ENCODE measurements at places on chromosomes 4 and X.

DNA sequence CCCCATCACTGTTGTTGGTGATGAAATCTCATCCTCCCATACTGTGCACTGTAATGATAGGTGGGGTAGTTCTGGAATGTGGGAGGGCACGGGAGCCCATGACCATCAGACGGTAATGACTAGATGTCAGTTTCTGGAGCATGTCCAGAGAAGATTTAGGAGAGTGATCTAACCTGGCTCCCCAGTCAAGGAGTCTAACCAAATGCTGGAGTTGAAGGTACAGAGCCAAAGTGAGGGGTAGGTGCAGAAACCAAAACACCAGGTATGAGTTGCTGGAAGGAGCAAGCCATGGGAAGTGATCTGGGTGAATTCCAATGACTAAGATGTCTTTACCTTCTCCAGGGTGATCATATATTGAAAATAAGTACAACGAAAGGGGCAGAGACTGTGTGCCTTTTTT, 296.9 kb downstream of the INPP4B start:
- DNase-seq = no peak

GRCh38 chrX:146351620-146352019, 458.0 kb upstream of the CXorf51B start:
- DNase-seq = no peak

- DNase-seq = peak; percentile 1
Observed at GRCh38 chr4:126991965-126992364, 640.8 kb upstream of the INTU start.

DNA sequence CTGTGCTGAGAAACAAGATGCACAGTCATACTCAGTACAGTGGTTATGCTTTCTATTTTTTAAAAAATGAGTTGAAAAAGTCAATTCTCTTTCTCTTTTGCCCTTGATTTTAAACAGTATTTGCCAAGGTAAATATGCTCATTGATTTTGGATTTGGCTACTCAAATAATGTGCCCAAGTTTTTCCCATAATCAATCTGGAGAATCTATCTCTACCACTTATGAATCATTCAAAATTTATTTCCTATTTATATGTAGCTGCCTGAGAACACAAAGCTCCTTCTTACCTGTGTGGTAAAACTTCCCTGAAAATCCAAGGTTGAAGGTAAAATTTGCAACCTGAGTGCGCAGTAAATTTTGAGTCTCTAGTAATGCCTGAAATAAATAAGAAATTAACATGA, 136.5 kb downstream of the NDST4 start:
- no peak for DNase-seq

DNA sequence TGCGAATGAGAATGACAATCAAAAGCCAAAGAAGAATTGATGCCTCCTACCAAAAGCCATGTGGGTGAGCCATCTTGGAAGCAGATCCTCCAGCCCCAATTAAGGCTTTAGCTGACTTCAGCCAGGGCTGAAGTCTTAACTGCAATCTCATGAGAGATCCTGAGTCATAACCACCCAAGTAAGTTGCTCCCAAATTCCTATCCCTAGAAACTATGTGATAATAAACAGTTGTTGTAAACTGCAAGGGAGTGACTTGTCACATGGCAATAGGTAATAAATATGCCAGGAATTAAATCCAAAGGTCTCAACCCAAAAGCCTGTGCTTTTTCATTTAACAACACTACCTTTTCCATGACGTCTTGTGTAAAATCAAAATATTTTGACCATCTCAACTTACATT, 154.2 kb upstream of the TBL1X start:
- DNase-seq = no peak

GRCh38 chr4:22637306-22637705, 55.4 kb upstream of the GBA3 start:
- DNase-seq = no peak

- DNase-seq = no peak
Observed at GRCh38 chr4:58734030-58734674, 1624.0 kb upstream of the IGFBP7 start.

DNA sequence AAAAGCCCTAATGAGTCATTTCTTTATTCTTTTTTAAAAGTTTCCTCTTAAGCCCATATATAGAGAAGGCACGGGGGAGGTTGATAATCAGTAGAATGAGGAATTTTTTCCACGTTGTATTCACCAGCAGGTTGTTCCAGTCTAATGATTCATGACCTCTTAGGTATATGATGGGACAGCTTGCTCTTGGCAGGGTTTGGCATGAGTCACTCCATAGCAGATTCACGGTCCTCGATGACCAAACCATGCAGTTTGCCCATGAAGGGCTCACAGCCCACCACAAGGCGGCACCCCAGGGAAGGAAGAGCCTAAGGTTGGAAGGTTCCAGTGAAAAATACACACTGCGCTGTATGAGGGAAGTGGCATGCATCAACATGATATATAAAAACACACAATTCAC, 623.8 kb upstream of the DIPK2B start:
- DNase-seq = peak; percentile 14

GRCh38 chrX:115373308-115373707, 83.8 kb downstream of the LUZP4 start:
- no peak for DNase-seq

DNA sequence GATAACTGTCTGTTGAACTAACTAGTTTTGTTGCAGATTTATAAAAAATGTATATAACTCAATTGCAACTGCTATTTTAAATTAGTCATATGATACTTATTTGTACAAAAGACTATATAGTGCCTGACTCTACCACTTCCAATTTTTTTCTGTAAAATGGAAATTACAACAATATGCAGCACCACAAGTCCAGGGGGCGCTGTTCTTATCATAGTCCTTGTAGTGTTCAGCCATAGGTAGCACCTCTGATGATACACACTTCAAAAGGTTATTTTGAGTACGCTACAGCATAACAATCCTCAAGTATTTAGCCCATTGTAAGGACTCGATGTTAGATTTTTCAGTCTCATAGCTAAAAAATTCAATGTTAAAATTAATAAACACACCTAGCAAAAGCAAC, 174.9 kb downstream of the CORIN start:
- DNase-seq = no peak

- DNase-seq = peak; percentile 68
Observed at GRCh38 chr4:24372881-24373280, 211.5 kb downstream of the DHX15 start.

- peak; percentile 71 for DNase-seq
Observed at GRCh38 chr4:7719354-7720174, 220.1 kb downstream of the AFAP1 start.

GRCh38 chr4:82223715-82224114, 150.1 kb downstream of the HNRNPD start:
- DNase-seq = no peak

DNA sequence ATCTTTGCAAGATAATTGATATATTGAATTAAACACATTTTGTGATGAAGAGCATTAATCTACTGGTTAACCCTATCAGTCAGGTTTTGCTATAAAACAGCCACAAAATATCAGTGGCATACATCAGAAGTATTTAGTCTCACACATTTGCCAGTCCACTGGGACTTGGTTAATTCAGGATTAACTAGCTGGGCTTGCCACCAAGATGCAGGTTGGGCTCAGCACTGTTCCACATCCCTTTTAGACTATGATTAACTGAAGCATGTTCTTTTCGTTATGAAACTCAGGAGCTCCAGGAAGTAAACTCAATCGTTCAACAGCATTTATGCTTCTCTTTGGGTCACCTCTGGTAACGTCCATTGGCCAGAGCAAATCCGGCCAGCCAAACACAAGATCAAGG, 538.1 kb upstream of the HS3ST1 start:
- no peak for DNase-seq

GRCh38 chr4:140335076-140335475, 38.4 kb upstream of the SCOC start:
- no peak for DNase-seq

DNA sequence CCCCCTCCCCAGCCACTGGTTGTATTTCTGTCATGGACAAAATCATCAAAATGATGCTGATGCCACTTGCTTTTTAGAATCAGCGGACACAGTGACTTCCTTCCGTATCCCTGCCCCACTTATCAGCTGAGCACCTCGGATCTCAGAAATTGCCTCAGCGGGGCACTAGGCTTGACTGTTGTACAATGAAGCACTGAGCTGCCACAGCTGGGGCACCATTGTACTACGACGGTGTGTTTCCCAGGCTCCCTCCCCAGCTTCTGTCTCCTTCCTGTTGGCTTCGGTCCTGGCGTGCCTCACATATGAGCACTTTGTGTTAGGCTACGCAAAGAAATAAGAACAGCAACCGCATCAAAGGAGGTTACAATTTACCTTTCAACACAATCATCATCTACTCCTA, 82.4 kb downstream of the F11 start:
- DNase-seq = no peak

DNA sequence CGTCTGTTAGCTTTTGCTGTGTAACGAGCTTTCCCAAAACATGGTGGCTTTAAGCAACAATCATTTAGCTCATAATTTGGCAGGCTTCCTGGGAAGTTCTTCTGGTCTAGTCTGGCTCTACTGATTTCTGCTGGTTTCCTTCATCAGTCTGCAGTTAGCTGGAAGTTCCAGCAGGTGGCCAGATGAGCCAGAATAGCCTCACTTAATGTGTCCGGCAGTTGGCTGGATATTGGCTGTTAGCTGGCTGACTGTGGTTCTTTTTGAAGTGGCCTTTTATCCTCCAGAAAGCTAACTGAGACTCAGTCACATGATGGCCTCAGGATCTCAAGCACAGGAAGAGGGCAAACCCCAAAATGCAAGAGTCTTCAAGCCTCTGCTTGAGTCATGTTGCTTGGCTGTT, 34.9 kb downstream of the FTHL17 start:
- DNase-seq = peak; percentile 6
